SW480 (cell line): ENCODE measurements at places on chromosomes 1 and 21.

- DNase-seq: no peak
Observed at GRCh38 chr1:52455686-52456085, 51.3 kb downstream of the PRPF38A start.

DNA sequence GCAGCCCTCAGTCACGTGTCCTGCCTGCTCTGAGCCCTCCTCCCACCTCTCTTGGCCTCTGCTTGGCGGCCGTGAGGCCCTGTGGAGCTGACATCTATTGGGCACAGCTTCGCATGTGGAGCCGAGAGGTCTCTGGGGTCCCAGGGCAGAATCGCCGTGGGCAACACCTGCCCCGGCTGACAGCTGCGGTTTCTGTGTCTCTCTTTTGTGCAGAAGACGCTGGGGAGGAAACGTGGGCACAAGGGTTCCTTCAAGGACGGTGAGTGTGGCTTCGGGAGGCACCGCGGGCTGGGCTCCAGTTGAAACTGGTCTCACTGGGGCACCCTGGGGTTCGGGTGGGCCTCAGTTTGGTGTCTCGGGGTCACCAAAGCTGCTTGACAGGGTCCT lies 11.5 kb downstream of the ARHGEF16 start:
- no peak for DNase-seq

- no peak for DNase-seq
Observed at GRCh38 chr1:30872033-30872947, 36.3 kb downstream of the SDC3 start.

DNA sequence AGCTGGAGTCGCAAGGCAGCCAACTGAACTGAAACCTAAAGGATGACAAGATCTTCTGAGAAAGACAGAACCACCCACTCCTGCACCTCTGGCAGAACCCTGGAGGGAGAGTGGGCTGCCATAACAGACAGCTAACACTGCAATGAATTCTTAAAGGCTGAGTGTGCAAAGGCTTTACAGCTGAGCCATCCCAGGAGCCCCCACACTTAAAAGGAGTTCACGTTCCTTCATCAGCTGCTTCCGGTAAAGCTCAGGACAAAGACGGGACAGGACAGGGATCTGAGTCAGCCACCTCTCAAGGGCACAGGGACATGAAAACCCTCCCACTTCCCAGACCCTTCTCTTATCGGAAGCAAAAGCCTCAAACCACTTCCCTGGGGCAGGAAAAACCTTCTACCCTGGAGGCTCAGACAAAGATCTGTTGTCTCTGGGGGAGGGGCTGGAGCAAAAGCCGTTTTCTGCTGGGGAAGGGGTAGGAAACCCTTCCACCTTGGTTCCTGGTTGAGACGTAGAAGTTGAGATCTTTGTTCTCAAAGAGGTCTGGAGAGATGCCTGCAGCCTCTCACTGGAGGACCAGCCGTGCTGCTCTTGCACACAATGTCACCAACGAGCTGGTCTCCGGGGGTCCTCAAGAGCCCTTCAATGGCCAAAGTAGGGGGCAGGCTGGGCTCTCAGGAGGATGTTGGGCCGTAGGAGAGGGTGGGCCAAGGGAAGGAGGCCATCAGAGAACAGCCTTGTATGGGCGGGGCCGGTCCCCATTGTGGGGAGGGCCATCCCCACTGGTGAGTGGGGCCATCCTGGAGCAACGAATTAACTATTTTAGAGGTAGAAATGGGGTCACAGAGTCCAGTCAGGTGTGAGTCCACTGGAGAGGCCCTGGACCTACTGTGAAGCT lies 452.4 kb downstream of the PTPRU start:
- peak; percentile 56 for DNase-seq

DNA sequence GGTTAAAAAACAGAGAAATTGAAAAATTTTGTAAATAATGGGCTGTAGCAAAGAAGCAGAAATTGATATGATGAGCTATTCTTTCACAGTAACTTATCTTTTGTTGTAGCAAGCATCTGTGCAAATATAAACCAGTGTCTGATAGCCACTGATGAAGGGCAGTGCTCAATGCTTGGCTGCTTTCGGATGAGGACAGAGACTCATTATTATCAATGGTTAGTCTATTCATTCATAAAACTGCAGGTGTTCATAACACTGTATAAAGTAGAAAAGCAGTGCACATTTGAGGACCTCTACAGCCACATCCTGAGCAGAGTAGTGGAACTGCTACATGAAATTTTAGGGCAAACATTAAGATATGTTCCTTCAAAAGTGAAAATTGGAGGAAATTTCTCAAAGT lies 107.2 kb downstream of the FAF1 start:
- no peak for DNase-seq

GRCh38 chr1:110130113-110130591 lies 17.9 kb downstream of the UBL4B start:
- DNase-seq: no peak

GRCh38 chr1:78291418-78291817 lies 199.4 kb upstream of the PTGFR start:
- no peak for DNase-seq

- peak; percentile 82 for DNase-seq
Observed at GRCh38 chr1:59673573-59674450, 140.9 kb upstream of the HOOK1 start.

DNA sequence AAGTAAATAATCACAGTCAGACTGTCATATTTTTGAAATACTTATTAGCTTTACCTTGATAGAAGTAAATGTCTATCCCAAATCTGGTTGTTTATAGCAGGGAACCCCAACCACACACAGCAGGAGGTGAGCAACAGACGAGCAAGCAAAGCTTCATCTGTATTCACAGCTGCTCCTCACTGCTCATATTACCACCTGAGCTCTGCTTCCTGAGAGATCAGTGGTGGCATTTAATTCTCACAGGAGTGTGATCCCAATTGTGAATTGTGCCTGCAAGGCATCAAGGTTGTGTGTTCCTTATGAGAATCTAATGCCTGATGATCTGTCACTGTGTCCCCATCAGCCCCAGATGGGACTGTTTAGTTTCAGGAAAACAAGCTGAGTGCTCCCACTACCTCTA lies 104.3 kb downstream of the GPATCH2 start:
- no peak for DNase-seq

DNA sequence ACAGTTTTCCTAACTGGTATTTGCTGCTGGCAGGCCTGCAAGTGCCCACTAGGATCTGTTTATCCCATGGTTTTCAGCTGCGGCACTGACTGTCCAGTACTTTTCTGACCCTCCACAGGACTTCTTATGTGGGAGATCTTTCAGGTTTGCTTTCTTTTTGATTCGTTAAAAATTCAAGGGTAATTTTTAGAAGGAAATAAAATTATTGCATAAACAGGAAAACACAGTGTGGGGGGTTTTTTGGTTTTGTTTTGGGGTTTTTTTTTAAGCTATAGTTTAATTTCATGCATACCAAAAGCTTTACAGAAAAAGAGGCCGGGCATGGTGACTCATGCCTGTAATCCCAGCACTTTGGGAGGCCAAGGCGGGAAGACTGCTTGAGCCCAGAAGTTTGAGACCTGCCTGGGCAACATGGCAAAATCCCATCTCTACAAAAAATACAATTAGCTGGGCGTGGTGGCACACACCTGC lies 3.6 kb downstream of the NIBAN1 start:
- DNase-seq: no peak

DNA sequence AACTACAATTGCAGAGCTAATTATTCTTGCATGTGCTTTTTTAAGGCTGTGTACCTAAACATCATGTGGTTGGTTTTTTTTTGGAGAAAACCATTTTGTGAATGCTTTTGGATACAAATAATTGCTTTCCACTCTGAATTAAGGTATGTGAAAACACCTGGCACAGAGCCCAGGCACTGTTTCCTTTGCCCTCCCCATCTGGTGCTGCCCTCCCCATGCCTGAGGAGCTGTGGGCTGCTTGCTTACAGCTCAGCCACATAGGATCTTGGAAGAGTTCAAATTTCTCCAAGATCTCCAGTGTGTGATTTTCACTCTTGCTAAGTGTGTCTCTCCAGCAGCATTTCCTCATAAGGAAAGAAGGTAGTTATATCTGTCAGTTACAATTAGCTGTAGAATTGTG lies 27.8 kb downstream of the DNM3 start:
- DNase-seq: no peak
